ENCODE measurements at places on chromosomes 11 and 22. TPM values are rescaled to one million over a fixed set of nuclear protein-coding genes. Genes with fewer than 3 reads are reported as not detected.

The SYT12 gene
- not detected for total RNA-seq

The YPEL1 gene
- total RNA-seq, result 1.2 TPM

The SMTNL1 gene
- not detected for total RNA-seq

DNA sequence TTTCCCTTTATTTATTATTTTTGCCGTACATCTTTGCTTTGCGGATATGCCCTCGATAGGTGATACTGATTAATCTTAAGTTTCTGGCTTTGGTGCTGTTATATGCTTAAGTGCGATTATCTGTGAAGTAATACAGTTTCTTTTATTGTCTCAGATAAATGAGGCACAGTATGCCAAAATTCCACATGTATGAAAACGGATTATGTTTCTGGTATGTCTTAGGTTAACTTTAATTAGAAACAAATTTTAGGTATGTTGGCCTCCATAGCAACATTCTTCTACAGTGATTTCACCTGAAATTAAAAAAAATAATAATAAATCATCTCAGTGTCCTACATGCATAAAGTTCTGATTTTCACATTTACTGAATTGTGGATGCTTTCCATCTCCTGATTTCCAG lies 119.2 kb downstream of the ARHGAP42 start:
- no peak for DNase-seq

DNA sequence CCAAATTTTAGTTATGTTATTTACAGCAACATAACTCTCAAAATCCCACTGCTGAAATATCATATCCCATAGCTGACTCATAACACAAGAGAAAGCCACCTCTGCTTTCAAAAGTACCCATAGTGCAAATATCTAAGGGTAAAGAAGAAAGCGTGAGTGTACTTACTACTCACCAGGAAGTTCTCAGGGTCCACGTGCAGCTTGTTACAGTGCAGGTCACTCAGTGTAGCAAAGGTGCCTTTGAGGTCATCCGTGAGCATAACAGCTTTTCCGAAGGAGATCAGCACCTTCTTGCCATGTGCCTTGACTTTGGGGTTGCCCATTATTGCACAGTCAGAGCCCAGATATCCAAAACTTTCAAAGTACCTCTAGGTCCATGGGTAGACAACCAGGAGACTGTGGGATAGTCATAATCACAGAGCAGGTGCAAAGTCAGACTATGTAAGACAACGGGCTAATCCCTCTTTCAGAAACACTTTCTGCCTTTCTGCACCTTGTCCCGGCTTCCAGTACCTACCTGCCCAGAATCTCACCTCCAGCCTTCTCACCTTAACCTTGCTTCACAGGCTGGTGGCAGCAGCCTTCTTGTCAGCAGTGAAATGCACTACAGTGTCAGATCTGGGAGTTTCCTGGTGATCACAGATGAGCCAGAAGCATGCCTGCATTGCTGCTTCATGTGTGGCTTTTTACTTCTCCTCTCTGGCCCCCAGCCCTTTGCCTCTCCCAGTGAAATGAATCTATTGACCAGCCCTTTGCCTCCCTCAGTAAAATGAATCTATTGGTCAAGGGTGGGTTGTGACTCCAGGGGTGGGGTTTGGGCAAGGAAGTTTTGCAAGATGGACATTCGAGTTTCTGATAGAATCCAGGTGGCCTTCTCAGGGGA lies 6.5 kb downstream of the HBG1 start:
- DNase-seq, result no peak

DNA sequence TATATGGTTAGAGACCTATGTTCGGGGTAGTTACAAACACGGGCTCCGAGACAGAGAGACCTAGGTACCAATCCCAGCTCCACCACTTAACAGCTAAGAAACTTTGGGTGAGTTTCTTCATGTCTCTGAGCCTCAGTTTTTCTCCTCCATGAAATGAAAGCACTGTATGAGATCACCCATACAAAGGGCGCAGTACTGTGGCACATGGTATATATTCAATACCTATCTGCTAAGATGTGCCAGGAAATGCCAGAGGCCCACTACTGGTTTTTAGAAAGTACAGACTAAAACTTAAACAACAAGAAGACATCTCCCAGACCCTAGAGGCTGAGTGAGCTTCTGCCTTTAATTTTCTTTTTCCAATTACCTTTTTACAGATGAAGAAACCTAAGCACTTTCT lies 69.5 kb downstream of the SLC1A2 start:
- DNase-seq, result peak; percentile 15

GRCh38 chr11:2477254-2477653 lies 32.4 kb downstream of the KCNQ1 start:
- DNase-seq, result no peak

DNA sequence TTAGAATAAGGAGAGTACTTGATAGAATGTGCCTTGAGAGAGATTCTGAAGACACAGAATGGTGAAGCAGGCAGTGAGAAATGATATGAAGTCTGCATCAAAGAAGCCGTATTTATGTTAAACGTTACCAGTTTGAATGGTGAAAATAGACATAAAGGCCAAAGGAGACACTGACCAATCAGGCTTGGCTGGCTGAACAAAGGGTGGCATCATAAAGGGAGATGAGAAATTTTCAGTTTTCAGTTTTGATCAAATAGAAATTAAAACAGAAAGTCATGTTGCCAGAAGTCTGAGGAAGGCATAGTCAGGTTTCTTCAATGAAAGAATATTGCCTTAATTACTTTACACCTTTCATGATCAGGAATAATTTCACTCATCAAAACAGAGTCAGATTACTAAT lies 6.6 kb downstream of the OR51F1 start:
- no peak for DNase-seq

DNA sequence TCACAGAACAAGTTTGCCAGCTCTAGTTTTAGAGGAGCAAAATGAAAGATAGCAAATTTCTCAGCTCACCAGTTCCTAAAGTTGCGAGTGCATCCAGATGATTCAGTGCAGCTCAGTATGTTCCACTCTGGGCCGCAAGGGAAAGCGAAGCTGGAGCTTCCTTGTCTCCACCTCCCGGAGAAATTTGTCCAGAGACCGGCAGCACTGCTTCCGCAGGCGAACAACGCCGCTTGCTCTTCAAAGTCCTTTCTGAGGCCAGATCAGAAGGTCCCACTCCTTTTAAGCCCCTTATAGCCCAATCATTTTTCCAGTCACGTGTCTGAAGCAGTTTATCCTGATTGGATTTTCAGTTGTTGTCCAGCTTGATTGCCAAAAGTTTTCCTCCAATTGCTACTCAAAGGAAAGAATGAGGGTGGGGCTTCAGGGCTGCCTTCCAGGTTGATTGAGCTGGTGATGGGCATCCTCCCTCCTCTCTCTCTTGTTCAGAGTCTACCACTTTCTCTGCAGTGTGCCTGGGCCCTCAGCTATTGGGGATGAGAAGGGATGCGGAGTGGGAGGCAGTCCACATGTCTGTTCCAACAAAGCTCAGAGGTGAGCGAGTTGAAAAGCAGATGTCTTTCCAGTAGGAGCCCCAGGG lies at the start of gene ZNF280A:
TSS of gene ZNF280A (minus strand) at position 251 of the 637 bp plus-strand sequence. CDS start 4,640 bp downstream, outside the sequence.
- no peak for DNase-seq

DNA sequence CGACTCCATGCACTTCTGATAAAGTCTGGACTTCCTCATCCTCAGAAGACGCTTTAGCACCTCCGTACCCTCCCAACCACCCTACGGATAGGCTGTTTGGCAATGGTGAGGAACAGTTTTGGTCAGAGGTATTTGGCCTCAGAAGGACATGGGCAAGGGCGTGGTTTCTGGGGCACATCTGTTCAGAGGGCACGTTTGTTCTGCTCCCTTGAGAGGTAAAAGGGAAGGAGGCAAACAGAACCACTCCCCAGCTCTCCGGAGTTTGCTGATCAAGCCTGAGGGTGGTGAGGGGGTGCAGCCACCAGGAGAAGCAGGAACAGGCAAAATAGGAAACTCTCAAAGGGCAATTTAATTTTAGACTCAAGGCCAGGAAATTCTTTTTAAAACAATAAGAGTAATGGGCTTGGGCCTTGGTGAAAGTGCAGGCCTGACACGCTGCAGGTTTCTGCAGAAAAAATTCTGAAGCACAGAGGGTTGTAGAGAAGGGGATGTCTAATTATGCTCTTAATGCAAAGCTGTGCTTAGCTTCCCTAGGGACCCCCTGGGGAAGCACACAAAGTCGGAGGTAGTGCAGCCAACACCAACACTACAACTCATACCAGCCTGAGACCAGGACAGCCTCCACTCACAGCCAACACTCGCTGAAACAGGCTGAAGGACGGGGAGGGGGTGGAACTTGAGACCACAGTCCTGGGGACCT lies 23.3 kb downstream of the ETS1 start:
- no peak for DNase-seq
